Head of caudate nucleus (tissue), 42 donors: ENCODE measurements at places on chromosomes 2 and 18.

DNA sequence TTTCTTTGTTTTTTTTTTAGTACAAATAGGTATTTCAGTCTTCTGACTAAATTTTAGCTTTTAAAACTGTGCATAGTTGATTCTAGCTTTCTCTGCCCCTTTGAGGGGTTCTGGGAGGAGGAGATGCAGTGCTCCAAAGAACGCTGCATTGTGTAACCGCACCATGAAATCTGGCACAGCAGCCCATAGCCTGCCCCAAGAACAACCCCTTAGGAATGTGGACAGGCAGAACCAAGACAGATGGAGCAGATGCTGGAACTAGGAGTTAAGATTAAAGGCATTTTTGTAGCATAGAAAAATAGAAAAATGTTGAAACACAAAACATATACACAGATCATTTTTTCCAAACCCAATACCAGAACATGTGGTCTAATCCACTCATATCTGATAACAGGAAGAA is 187.5 kb downstream of the SCG2 start:
- DNase-seq, result no peak

GRCh38 chr2:106572541-106573450 is 85.6 kb downstream of the CD8B2 start:
- peak; percentile 52 for DNase-seq

GRCh38 chr18:58225101-58225500 is 181.1 kb downstream of the NEDD4L start:
- DNase-seq, result peak; percentile 40

DNA sequence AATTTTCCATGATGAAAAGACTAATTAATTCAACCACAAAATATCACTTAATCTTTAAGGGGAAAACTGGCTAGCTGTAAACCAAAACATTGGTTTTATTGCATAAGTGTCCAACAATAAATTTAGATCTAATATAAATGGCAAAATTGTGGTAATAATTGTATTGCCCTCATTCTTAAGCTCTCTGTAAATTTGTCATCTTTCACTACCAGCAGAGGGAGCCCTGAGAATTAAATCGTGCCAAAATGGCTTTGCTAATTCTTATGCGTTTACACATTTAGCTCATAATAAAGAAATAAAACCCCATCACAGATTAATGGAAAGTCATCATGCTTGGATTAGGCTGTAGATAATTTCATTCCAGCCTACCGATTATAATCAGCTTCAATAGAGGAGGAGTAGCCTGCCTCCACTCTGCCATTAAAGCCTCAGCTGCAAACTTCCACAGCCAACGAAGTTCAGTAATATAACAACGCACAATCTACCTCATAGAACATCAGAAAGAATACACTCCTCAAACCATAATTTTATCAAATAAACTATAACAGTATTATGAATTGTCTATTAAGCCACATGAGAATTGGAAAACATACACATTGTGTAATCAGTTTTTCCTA is 70.0 kb upstream of the ATP5MC3 start:
- DNase-seq, result peak; percentile 27

DNA sequence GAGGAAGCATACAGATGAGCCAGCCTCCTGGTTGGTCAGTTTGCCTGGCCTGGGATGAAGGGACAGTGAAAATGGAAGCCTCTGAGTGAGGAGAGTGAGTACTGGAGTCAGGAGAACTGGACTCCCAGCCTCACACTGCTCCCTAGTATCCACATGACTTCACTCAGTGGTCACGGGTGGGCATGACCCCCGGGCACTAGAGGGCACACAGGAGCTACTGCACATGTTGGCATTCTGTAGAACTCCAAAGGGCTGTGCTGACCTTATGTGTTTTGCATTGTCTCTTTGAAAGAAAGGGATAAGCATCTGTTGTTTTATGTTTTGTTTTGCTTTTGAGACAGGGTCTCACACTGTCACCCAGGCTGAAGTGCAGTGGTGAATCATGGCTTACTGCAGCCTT is 23.7 kb downstream of the NCAPH start:
- peak; percentile 83 for DNase-seq

DNA sequence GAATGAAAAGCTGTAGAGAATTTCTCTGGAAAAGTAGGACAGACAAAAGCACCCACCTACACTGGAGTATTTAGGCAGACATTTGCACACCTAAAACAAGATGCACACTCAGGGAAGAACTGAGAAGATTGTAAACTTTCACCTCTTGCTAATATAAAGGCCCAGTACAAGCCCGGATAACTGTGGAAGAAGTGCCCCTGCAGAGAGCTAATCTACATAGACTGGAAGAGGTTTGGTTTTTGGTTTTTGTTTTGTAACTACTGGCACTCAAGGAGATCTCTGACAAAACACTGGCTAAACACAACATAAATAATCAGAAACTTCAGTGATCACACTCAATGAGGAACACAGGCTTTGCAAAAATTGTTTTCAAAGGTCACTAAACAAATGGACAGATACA is 782.2 kb upstream of the SLC8A1 start:
- DNase-seq, result no peak

DNA sequence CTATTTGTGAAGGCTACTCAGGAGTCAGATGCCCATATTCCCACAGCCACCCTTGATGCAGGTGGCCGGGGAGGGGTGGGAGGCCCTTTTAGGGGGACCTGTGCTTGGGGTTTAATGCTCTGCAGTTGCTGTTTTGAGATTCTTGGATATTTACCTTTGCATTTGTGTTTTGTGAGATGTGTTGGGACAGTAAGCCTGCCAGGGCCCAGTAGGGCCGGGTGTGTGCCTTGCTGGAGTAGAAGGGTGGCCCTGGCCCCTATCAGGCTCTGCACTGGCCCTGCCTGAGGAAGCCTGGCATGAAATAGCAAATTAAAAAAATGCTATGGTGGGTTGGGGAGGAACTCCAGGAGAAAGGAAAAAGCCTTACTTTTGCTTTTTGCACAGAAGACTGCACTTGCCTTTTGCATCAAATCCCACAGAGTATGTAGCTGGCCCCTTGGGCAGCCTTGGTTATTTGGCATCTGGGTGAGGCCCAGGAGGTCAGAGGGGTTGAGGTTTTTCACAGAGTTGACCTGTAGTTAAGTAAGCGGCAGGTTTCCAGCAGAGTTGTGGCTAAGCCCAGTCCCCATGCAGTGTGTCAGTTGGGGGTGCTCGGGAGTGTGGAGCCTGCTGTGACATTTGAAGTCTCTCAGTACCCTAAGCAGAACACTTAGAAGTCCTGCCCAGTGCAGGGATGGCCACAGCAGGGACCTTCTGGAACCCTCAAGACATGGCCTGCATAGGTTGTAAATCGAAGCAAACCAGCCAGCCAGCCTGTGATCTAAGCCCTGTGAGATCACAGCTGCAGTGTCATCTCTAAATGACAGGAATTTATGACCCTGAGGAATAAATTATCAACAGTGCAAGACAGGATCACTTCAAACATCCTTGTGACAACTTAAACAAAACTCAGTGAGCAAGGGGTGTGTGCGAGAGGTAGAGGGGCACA is 68.8 kb downstream of the SH3RF3 start:
- no peak for DNase-seq

DNA sequence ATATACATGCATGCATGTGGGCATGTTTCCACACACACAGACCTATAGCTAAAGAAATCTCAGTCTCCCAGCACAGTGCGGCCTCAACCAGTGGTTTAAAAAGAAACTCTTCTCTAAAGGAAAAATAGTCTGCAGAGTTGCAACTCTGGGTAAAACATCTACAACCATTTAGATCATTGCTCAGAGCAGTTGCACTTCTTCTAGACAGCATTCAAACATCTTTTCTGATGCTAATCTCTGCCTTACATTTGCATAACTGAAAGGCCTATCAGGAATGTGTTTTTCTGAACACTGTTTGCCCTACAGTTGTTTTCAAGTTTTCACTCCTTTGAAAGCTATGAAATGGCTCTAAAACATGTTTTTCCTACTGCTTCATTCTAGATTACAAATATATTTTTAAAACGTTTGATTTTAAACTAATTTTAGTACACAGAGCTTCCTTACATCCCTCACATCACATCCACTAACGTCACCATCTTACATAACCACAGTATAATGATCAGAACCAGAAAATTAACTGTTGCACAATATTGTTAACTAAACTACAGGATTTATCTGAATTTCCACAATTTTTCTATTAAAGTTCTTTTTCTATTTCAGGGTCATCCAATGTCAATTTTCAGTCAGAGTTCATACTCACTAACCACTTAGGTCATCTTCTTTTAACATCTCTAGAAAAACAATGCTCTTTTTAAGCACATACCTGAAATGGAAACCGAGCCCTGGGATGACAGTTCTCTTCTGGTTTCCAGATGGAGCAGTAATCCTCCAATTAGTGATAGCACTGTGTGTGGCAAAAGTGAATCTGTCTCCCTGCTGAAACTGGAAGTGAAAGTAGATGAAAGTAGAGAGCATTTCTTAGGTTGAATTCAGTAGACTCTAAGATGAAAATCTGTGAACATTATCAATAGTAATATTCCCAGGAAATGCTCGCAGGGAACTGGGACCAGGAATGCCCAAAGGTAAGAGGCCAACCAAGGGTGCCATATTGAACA is 501.6 kb upstream of the GCFC2 start:
- DNase-seq, result no peak

DNA sequence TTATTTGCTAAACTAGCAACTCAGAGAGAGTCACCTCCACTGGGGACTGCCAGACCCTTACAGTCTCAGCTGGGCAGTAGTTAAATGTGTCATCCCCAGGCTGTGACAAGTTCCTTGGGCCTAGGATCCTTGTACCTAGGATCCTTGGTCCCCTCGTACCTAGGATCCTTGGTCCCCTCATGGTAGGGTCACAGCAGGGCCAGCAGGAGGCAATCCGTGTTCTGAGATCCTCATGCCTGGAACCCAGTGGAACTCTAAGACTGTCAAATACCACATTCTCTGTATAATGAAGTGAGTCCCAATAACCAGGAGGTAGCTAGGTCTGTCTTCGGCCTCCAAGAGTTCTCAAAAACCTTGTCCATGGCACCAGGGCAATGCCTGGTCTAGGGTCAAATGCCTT is 60.8 kb downstream of the LYPD6B start:
- no peak for DNase-seq
